DMS 273 treated with DMSO at 0.1 percent for 48 hours (cell line): ENCODE measurements at places on chromosomes 11 and 22.

GRCh38 chr11:134850566-134850965 lies 438.5 kb upstream of the B3GAT1 start:
- no peak for DNase-seq

- no peak for DNase-seq
Measured at GRCh38 chr11:61850687-61851086, 22.6 kb downstream of the FADS2 start.

GRCh38 chr11:109788948-109789490 lies 304.2 kb upstream of the ZC3H12C start:
- DNase-seq: no peak

- no peak for DNase-seq
Measured at GRCh38 chr22:49258107-49259010, 569.3 kb downstream of the BRD1 start.

DNA sequence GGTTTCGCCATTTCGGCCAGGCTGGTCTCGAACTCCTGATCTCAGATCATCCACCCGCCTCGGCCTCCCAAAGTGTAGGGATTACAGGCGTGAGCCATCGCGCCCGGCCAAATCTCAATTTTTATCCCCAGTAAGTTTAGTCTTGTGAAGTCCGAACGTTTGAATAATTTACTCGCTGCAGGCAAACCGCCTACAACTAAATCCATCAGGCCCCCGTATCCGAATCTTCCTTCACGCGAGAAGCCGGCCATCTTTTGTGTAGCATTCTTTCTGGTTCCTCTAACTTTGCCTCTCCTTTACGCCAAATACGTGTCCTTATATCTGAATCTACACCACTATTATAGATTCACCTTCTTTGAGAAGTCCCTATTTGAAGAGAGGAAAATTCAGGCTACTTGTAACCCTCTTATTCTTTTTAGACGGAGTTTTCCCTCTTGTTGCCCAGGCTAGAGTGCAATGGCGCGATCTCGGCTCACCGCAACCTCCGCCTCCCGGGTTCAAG lies 581 bp upstream of the EIF3L start:
- no peak for DNase-seq

DNA sequence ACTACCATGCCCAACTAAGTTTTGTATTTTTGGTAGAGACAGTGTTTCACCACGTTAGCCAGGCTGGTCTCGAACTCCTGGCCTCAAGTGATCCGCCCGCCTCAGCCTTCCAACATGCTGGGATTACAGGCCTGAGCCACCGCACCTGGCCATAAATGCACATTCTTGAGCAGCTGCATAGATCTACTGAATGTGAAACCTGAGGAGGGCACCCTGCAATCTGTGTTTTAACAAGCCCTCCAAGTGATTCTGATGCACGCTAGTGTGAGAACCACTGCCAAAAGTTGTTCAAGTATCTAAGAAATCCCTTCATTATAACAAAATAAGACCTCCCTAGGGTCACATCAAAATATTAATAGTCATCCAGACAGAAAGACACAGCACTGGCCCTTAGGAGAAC lies 89.3 kb downstream of the RDX start:
- no peak for DNase-seq

- no peak for DNase-seq
Measured at GRCh38 chr11:69167916-69168691, 12.4 kb downstream of the SMIM38 start.

- DNase-seq: no peak
Measured at GRCh38 chr22:29936186-29936585, 53.2 kb downstream of the MTMR3 start.

- no peak for DNase-seq
Measured at GRCh38 chr22:46528121-46528610, 9.3 kb downstream of the CELSR1 start.

DNA sequence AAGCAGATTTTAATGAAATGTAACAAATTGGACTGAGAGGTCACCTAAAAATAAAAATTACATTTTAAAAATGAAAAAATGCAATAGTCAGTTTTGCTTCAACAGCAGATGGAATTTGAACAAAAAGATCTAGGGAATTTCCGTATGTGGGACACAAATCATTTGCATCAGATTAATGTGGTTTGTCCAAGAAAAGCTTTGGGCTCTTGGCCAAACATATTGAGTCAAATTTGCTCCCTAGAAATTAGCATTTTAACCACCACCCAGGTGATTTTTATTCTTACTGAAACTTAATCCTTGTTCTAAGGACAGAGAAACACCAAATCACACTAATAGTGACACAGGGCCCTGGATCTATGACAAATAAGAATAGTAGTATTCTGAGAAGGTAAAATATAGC lies 1477.8 kb downstream of the FAM181B start:
- no peak for DNase-seq

- no peak for DNase-seq
Measured at GRCh38 chr11:130806746-130807145, 109.5 kb downstream of the SNX19 start.

DNA sequence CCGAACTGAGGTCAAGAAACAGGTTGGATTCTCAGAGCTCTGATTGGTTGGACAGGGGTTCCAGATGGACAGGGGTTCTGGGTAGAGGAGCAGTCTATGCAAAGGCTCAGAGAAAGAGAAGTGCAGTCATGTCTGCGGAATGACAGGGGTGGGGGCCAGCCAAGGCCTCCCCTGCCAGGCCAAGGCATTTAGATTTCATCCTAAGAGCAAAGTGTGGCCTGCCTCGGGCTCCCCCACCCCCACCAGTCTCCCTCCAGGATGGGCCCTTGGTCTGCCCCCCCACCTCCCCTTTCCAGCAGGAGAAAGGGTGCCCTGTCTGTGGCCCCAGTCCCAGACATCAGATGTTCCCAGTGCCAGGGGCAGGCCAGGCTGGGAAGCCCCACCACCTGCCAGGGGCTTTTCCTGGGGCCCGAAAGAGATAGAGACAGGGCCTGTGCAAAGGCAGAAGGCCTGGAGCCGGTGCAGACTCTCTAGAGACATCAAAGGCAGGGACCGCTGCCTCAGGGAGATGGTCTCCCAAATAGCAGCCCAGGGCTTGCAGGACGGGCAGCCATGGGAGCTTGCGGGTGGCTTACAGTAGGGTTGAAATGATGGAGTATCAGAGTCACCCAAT lies 9.4 kb downstream of the SUSD2 start:
- DNase-seq: no peak

GRCh38 chr11:113204280-113204679 lies 110.1 kb upstream of the TTC12 start:
- no peak for DNase-seq

GRCh38 chr11:47944632-47945031 lies 35.7 kb upstream of the PTPRJ start:
- no peak for DNase-seq

- DNase-seq: no peak
Measured at GRCh38 chr11:71976551-71976950, 22.2 kb upstream of the IL18BP start.

GRCh38 chr11:117107701-117108590 lies 9.7 kb upstream of the SIK3 start:
- no peak for DNase-seq

- DNase-seq: no peak
Measured at GRCh38 chr11:110366291-110366690, 63.5 kb upstream of the FDX1 start.

GRCh38 chr22:38412435-38413084 lies 42.4 kb downstream of the KCNJ4 start:
- DNase-seq: no peak
